ENCODE measurements at places on chromosomes 1 and 21. TPM values are rescaled to one million over a fixed set of nuclear protein-coding genes. Genes with fewer than 3 reads are reported as not detected.

- H3K36me3 ChIP-seq: peaks cover 43% of the 10 kb centered on the region
- DNase-seq: peak; percentile 90
- peak overlapping the region; percentile 79 for H3K4me3 ChIP-seq
- H3K27me3 ChIP-seq: no peaks in the 10 kb centered on the region
Observed at GRCh38 chr1:27365372-27366112, 1.2 kb downstream of the MAP3K6 start.

DNA sequence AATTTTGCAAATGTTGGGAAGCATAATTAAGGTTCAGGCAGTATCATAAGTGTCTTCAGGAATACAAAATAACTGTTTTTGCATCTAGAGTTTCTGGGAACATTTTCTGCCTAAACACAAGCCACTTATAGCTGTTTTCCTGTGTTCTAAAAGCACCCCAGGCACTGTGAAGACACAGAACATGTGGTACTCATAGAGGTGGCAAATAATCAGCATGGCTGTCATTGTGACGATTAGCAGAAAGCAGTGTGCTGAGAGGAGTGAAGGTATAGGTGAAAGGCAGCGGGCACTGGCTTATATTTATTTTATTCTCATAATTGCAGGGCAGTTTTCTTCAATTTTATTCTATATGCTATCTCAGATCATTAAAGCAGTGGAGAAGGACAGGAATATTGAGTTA lies 119.6 kb downstream of the LRRC53 start:
- H3K4me1 ChIP-seq: peaks cover 34% of the 10 kb centered on the region

GRCh38 chr1:245915841-245916240 lies 591.2 kb downstream of the SMYD3 start:
- no peaks in the 10 kb centered on the region for H3K27me3 ChIP-seq
- no peak overlapping the region for H3K4me3 ChIP-seq
- no peaks in the 10 kb centered on the region for H3K4me1 ChIP-seq

- H3K27me3 ChIP-seq: peaks cover 79% of the 10 kb centered on the region
- no peak overlapping the region for H3K4me3 ChIP-seq
- DNase-seq: no peak
Observed at GRCh38 chr1:234322979-234323378, 50.3 kb upstream of the COA6 start.

DNA sequence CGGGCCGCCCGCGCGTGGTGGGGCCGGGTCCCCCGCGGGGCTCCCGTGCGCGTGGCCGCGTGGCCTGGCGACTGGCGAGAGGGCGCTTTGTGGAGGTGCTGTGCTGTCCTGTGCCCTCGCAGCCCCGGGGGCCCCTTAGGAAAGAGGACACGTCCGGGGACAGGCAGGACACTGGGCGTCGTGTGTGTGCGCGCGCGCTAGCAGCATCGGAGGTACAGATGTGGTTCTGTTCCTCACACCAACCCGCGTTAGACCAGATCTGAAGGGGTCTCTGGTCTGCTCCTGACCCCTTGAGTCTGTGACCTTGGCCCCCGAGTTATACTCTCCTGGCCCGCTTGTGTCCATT lies 489 bp downstream of the ACTN2 start:
- H3K27ac ChIP-seq: peak overlapping the region; percentile 95
- peaks cover 6% of the 10 kb centered on the region for H3K27me3 ChIP-seq
- peak overlapping the region; percentile 66 for H3K4me3 ChIP-seq
- DNase-seq: no peak

- no peaks in the 10 kb centered on the region for H3K27me3 ChIP-seq
- H3K36me3 ChIP-seq: no peaks in the 10 kb centered on the region
- DNase-seq: no peak
- peaks cover 50% of the 10 kb centered on the region for H3K4me1 ChIP-seq
Observed at GRCh38 chr1:210234329-210234757, 1.7 kb downstream of the SERTAD4 start.

DNA sequence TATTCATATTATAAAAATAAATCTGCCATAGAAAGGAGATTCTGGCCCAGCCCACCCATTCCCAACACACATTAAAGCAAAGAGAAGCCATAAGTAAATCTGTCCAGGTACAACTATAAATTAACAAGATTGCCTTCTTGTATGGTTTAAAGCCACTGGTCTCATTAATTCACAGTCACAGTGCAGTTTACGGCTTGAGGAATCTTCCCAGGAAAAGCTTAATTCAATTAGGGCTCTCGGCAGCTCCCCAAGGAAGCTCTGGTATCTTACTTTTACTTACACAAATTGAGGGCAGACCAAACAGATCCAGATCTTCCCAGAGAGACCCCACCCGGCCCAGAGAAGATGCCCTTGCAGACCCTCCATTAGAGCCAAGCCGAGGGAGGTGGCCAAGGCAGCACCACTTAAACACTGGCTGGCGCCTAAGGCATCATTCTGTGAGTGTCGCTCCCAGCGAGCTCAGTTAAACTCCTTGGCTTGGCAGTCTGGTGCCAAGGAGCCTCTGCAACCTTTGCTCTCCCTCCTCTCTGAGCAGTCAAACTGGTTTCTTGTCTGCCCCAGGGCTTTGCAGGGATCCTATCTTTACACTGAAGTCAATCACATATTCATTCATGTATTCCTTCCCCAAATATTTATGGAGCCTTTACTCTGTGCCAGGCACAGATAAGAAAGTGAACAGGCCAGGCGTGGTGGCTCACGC lies 10.7 kb downstream of the SLC9A1 start:
- peak overlapping the region; percentile 69 for H3K27ac ChIP-seq
- peaks cover 79% of the 10 kb centered on the region for H3K4me1 ChIP-seq
- DNase-seq: no peak
- H3K27me3 ChIP-seq: no peaks in the 10 kb centered on the region
- H3K4me3 ChIP-seq: no peak overlapping the region

DNA sequence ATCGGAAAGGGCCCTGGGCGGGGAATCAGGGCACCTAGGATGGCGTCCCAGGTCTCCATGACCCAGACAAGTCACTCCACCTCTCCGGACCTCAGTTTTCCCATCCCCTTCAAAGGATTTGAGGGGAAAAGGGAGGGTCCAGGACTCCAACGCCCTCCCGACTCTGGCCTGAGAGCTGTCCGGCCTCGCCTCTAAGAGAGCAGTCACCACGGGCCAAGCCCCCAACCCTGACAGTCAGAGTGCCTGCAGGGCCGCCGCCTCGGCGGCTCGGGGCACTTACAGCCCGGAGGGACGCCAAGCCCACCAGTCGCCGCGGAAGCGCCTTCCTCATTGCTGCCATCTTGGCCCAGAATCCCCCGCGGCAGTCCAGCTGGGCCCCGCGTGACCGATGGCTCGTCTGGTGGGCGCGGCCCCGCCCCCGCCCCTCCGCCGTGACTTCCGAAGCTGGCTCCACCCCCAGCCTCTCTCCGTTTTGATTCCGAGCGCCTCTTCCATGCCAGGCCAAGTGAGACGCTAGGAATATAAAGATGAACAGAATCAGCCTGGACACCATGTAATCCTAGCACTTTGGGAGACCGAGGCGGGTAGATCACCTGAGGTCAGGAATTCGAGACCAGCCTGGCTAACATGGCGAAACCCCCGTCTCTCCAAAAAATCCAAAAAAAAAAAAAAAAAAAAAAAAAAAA lies at the start of gene HMGCL:
HMGCL (minus strand) TSS at position 354 of the 686 bp plus-strand sequence; CDS start at position 340, 14 bp downstream.
- peak; percentile 93 for DNase-seq
- H3K27me3 ChIP-seq: no peaks in the 10 kb centered on the region
- H3K4me1 ChIP-seq: peaks cover 14% of the 10 kb centered on the region
- H3K36me3 ChIP-seq: peaks cover 1% of the 10 kb centered on the region
- peak within 1 kb of the TSS; percentile 93 for H3K27ac ChIP-seq

DNA sequence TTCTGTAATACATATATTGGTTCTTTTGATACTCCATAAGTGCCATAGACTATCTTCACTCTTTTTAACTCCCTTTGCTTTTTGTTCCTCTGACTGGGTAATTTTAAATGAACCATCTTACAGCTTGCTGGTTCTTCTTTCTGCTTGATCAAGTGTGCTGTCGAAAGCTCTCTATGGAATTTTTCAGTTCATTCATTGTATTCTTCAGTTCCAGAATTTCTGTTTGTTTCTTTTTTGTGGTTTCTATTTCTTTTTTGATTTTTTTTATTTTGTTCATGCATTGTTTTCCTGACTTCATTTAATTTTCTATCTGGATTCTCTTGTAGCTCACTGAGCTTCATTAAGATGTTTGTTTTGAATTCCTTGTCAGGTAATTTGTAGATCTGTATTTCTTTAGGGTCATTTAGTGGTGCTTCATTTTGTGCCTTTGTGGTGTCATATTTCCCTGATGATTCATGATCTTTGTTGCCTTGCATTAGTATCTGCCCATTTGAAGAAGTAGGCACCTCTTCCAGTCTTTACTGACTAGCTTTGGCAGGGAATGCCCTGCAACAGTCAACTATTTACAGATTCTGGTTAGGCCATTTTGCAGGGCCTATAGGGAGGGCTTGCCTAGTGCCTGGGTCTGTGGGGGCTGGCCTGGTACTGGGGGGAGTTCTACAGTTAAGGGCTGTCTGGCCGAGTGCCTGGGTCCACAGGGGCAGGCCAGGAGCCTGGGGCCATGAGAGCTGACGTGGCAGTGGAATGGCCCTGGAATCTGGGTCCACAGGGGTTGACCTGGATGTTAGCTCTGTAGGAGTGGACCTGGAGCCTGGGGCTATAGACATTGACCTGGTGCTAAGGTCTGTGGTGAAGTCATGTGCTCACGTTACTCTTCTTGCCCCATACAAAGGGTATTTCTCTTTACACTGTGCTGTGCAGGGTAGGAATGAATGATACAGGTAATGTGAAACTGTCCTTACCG lies 89.7 kb downstream of the MAGI3 start:
- DNase-seq: no peak
- no peaks in the 10 kb centered on the region for H3K4me1 ChIP-seq
- H3K36me3 ChIP-seq: no peaks in the 10 kb centered on the region

- no peak overlapping the region for H3K4me3 ChIP-seq
- H3K36me3 ChIP-seq: no peaks in the 10 kb centered on the region
- no peak overlapping the region for H3K27ac ChIP-seq
- H3K4me1 ChIP-seq: peaks cover 35% of the 10 kb centered on the region
Observed at GRCh38 chr1:34786521-34787325, 5.7 kb downstream of the GJB3 start.

DNA sequence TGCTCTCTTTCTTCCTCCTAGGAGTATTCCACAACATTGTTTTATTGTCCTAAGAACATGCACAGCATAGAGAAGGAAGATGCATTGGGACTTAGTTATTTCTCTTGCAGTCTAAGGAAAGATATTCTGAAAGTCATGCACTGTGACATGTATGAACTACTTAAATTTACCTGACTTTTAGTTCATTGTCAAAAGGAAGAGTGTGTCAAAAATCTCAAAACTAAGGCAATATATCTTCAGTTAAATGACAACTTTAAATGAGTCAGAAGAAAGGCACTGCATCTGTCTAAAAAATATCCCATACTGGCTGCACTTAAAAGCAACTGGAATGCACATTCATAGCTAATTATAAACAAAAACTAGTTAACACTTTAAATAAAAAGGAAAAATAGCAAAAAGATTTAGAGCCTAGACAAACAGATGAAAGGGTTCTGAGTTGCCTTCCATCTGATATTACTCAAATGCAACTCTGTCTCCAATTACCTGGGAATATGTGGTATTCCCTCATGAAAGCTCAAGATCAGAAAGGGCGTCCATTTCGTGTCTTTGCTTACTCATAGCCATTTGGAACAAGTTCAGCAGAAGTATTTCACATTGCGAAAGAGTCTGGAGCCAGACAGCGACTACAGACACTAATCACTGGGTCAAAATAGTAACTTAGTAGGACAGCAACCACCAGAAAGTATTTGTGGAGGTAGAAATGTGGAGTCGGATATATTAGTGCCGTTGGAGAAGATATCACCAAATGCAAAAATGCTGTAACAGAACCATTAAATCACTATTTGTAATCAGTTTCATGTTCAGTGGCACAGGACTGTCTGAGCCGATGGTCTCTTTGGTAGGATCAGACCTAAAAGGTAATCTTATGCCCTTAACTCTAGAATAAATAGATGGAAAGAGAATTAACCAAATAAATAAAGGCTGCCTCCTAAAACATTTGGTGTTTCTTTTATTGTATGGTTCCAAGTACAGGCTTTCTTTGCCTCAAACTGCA lies 225.7 kb downstream of the GREM2 start:
- no peak overlapping the region for H3K27ac ChIP-seq
- H3K36me3 ChIP-seq: no peaks in the 10 kb centered on the region
- no peak overlapping the region for H3K4me3 ChIP-seq
- H3K4me1 ChIP-seq: no peaks in the 10 kb centered on the region

DNA sequence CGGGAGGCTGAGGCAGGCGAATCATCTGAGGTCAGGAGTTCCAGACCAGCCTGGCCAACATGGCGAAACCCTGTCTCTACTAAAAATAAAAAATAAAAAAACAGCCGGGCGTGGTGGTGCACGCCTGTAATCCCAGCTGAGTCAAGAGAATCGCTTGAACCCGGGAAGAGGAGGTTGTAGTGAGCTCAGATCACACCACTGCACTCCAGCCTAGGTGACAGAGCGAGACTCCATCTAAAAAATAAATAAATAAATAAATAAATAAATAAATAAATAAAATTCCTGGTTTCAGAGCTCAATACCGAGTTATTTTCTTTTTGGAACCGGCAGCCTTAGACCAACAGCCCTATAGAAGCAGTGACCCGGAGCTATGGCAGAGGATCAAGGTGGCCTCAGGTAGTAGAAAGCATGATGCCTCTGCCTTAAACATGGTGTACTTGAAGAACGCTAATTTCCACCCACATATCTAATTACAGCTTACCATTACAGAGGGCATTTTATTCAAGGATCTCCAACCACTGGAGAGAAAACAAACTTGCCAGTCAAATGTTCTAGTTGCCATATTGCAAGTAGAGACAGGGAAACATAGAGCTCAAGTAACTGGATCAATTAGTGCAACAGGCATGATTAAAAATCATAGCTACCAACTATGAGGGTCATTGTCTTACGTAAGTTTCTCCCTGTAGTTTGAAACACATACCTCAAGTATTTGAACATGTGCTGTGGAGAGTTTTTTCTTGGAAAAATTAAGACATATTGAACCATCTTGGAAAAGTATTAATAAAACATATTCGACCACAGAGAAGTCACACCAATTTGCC lies 2.0 kb upstream of the ENAH start:
- H3K4me3 ChIP-seq: no peak overlapping the region
- no peak for DNase-seq
- peaks cover 26% of the 10 kb centered on the region for H3K4me1 ChIP-seq
- peak overlapping the region; percentile 98 for H3K27ac ChIP-seq

DNA sequence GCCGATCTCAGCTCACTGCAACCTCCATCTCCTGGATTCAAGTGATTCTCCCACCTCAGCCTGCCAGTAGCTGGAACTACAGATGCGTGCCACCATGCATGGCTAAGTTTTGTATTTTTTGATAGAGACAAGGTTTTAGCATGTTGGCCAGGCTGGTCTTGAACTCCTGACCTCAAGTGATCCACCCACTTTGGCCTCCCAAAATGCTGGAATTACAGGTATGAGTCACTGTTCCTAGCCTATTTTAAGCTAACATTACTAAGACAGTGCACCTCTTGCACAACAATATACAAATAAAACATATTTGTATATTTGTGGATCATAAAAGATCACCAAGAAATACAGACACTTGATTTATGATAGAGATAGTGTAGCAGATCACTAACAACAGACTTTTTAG lies 139.1 kb downstream of the DUSP10 start:
- no peak overlapping the region for H3K4me3 ChIP-seq
- no peaks in the 10 kb centered on the region for H3K4me1 ChIP-seq
- H3K27ac ChIP-seq: no peak overlapping the region
- H3K27me3 ChIP-seq: no peaks in the 10 kb centered on the region

Gene CCDC185
- not detected for total RNA-seq

Gene NSL1
- 26.9 TPM for total RNA-seq

Gene NGF
- total RNA-seq: 3.4 TPM

Gene SETD4
- 7.8 TPM for total RNA-seq

Gene PLA2G2F
- not detected for total RNA-seq

Gene GAS5
- total RNA-seq: 39.4 TPM

All from heart right ventricle (tissue), 16 donors.